ENCODE measurements at places on chromosomes 7 and 10.

DNA sequence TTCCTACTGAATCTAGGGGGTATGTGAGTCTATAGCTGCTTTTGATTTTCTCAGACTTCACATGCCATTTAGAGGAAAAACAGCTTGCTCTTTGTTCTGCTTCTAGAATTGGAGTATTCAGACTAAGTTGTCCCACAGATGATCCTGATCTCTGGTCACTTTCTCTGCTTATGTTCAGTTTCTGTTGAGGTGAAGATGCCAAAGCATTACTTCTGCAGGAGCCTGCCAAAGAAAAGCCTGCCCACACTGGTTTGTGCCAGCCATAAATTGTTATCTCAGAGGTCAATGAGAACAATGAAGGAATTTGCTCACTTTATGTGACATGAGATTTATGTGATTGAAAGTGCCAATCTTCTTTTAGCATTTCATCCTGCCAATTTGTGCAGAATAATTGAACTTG is 163.6 kb downstream of the CDK14 start:
- DNase-seq = no peak

GRCh38 chr10:93897070-93897780 is 3.4 kb downstream of the SLC35G1 start:
- DNase-seq = no peak

GRCh38 chr10:69847458-69847857 is 45.8 kb downstream of the COL13A1 start:
- DNase-seq = no peak

DNA sequence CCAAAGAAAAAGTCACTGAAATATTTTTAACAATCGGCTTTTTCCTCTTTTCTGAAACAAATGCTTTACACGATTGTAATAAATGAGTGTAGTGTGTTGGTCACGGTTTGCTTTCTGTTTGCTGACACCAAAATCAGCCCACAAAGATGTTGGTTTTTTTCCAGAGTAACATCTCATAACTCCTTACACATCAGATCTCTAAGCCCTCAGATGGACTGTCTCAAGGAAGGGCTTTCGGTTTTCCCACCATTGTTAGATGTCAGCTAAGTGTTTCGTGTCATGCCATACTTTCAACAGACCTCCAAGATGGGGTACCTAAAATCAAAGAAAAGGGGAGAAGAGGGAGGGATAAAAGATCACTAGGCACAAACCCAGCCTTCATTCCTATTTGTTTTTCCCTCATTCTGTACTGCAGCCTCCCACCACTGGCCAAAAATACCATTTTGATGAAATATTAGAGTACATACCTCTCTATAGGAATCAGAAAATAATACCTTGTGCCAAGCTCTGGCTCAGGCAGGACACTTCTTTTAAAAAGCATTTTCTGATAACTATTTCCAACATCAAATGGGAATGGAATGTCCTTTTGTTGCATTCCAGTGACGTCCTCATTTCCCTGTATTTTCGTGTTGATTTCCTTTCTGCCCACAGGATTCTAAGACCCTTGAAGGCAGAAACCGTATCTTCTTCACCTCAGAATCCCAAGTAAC is 159.1 kb downstream of the DGKI start:
- DNase-seq = no peak

- no peak for DNase-seq
Measured at GRCh38 chr10:129756912-129757901, 206.9 kb downstream of the EBF3 start.

DNA sequence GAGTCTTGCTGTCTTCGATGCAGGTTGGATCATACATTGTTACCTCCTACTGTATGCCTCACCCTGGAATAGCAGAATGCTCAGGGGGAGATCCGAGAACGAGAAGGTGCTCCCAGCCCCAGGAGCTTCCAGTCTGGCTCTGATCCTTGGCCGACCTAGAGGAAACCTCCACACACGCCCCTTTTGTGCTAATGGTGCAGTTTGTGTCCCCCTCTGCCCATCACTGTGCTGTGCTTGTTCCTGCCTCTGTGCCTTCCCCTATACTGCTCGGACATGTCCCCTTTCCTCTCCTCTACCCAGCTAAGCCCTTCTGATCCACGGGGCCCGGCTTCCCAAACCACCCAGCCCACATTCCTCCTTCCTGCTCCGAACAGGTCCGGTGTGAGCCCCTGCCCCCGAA is 32.5 kb downstream of the ZNF775 start:
- DNase-seq = no peak

DNA sequence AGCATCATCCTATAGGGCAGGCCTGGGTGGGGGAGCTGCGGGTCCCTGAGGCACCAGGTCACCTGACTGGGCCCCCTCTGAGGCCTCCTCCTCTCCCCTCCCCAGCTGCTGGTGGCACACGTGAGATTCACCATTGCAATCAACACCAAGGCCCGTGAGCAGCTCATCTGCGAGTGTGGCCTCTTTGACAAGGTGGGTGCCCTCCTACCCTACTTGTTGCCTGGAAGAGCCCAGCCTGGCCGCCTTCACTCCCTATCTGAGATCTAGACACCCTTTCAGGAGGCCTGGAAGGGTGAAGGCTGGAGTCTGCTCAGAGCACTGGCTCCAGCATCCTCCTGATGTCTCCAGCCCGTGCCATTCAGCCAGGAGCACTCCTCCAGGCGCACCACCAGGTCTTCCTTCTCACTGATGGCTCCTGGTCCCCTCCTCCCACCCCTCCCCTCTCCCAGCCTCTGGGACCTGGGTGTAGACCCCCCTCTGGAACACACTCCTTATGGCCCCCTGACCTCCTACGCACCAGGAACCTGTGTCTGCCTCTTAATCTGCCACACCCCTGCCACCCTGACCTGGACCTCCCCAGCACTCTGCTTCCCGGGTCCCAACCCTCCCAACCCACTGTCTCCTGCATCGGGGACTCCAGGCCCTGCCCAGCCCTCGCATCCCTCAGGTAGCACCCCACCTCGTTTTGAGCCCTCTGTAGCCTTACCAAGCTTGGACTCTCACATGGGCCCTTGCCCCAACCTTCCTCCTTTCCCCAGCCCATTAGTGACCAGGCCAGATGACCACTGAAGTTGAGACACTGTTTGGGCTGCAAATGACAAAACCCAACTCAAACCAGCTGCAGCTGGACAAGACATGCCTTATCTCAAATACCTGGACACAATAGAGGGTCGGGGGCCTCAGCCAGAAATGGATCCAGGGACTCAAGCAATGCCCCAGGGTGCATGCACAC is 67.5 kb downstream of the ALOX5 start:
- DNase-seq = no peak

GRCh38 chr7:133331861-133332260 is 79.0 kb downstream of the EXOC4 start:
- no peak for DNase-seq

GRCh38 chr7:46681865-46682503 is 760.9 kb upstream of the IGFBP3 start:
- DNase-seq = no peak

DNA sequence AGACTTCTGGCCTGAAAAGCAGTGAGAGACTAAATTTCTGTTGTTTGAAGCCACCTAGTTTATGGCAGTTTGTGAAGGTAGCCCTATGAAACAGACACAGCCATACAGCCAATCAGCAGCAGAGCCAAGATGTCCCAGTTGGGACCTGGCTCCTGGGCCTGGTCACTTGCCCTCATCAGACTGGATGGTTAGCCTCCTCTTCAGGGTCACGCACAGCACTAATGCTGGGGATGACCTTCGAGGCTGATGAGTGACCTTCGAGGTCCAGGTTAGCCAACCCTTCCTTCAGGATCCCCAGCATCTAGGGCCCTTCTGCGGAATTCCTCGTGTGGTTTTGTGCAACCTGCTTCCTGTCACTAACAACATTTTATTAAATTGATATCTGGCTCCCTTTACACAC is 229.7 kb downstream of the FANK1 start:
- no peak for DNase-seq

- no peak for DNase-seq
Measured at GRCh38 chr10:103627893-103628292, 134.4 kb downstream of the NEURL1 start.

DNA sequence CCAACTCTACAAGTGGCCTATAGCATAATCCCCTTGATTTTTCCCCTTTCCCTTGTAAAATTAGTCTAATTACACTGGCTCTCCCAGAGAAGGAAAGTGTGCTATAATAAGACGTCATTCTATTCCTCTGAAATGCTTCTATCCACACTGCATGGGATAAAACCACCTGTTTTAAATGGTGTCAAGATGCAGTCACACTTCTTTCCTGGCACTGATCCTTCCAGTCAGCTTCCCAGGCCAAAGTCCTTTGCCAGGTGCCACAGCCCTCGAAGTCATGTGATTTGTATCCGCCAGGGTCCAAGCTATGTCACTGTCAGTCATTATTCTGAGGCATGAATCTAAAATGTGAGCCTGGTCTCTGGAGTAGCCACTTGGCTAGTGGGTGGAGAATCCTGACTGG is 169.0 kb upstream of the KIAA1217 start:
- DNase-seq = no peak

DNA sequence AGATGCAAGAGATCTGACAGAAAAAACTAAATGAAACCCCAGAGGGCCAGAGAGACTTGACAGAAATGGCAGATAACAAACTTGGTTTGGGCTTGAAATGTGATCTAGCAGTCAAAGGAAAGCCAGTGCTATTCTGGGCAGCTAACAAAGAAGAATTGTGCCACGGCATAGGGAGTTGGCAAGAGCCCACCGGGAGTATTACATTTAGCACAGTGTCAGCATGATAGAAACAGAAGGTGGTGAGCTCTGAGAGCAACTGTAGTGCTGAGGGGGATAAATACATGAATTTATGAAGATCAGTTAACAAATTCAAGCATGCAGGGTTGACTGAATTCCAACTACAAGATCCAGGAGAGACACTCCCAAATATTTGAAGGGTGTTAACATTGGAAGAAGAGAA is 91.1 kb downstream of the AHCYL2 start:
- no peak for DNase-seq

- no peak for DNase-seq
Measured at GRCh38 chr7:78179211-78179610, 380.6 kb downstream of the PHTF2 start.

DNA sequence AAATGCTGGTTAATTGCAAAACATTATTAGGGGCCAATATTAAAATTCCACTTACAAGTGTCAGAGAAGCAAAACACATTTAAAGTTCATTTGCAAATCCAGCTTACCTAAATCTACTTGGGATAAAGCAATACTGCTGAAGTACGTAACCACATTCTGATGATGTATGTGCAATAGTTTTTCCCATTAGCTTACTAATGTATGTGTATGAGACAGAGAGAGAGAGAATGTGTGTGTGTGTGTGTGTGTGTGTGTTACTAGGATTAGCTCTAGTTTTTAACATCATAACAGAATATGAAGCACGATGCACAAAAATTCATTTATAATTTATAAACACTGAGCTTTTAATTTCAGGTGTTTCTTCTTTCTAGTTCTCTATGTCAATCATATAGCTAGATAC is 1074.2 kb upstream of the C7orf33 start:
- DNase-seq = no peak

DNA sequence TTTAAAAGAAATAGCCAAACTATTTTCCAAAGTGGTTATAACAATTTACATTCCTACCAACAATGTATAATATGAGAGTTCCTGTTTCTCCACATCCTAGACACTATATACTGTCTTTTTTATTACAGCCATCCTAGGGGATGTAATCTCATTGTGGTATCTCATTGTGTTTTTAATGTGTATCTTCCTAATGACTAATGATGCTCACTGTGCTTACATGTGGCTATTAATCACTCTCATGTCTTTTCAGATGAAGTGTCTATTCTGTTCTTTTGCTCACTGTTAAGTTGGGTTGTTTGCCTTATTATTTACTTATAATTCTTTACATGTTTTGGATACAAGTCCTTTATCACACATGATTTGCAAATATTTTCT is 71.8 kb downstream of the ZNF438 start:
- no peak for DNase-seq

Measured in MM.1S (cell line).